IMR-90 (cell line): ENCODE measurements at places on chromosomes 2 and 18. TPM values are rescaled to one million over a fixed set of nuclear protein-coding genes. Genes with fewer than 3 reads are reported as not detected.
A peak's percentile ranks its signal among the peaks of the same experiment; 100 is the strongest.

GRCh38 chr18:60668583-60668982, 296.0 kb upstream of the MC4R start:
- no peak for DNase-seq

NFATC1 gene
- 0.28 and 0.36 TPM in 2 replicates for total RNA-seq

HNRNPLL gene
- 49.2 and 53.1 TPM in 2 replicates for total RNA-seq

PDE11A gene
- 0.56 and 0.72 TPM in 2 replicates for total RNA-seq

DNA sequence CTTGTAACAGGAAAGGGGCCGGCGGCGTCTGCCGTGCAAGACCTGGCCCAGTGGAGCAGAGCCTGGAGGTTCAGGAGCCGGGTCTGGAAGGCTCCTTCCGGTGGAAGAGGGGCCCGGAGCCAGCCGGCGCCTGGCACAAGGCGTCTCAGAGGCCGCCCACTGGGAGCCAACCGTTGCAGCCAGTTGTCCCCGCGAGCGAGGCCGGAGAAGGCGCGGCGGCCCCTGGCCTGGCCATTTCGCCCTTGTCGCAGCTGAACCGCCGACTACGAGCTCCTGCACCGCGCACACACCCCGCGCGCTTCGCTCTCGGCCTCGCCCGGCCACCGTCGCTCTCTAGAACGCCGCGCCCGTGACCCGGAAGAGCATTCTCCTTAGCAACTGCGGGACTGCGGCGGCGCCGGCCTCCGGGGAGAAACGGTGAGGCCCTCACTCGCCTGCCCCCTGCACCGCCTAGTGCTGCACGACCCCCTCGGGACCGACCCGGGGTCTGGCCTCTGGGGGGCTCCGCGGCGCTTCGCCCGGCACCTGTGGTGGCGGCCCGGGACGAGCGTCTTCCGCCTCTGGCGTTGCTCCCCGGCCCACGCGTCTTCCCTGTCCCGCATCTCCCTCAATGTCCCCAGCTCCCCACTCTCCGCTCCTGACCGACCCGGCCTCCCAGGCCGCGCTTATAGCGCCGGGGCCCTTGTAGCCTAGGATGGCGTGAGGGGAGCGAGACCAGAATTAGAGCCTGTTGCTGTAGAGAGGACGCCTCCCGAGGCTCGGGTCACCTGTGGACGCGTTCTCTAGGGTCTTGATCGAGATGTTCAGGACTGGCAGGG, at the start of gene DIS3L2:
TSS of gene DIS3L2 (plus strand) at position 365 of the 818 bp plus-strand sequence. CDS start 53,215 bp downstream, outside the sequence.
- DNase-seq = peak; percentile 70

- DNase-seq = no peak
Measured at GRCh38 chr2:43047187-43047780, 179.1 kb downstream of the ZFP36L2 start.

ERICH2 gene
- not detected in 2 replicates for total RNA-seq

CHRND gene
- not detected in 2 replicates for total RNA-seq

SCN9A gene
- 135 and 179 TPM in 2 replicates for total RNA-seq
